ENCODE measurements at places on chromosomes 12 and 14.

DNA sequence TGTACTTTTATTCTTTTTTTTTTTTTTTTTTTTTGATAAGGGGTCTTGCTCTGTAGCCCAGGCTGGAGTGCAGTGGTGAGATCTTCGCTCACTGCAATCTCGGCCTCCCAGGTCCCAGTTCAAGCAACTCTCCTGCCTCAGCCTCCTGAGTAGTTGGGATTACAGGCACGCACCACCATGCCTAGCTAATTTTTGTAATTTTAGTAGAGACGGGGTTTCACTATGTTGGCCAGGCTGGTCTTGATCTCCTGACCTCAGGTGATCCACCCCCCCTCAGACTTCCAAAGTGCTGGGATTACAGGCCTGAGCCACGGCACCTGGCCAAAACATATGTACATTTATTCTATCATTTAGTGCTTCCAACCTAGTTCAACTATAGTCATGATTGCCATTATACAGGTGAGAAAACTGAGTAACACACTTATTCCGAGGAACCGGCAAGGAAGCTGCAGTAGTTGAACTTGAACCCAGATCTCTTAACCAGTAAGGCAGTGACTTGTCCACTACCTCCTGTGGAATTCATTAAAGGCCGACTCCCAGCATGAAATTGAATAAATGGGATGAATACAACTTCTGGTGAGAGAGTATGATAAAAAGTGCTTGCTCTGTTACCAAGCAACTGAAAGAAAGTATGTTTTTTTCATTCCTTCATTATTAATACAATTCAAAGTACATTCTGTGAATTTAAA, 755 bp upstream of the ATF7IP start:
- no peak for DNase-seq

DNA sequence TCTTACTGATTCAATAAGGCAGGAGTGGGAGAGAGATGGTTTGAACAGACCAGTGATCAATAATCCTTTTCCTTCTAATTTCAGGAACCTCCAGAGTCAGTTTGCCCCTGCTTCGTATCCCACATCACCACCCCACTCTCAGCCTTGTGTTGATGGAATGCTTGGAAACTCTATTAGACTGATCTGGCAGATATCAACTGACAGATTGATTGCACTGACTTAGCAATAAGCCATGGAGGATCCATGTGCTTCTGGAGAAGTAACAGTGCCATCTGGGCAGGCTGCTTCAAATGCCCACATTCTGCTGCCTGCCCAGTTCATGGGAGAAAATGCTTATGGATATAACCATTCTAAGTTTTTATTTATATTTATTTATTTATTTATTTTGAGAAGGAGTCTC, 218.0 kb downstream of the SLC2A13 start:
- no peak for DNase-seq

GRCh38 chr12:2681450-2682205, 113.1 kb upstream of the FKBP4 start:
- DNase-seq, result no peak

- no peak for DNase-seq
Observed at GRCh38 chr14:35088514-35088913, 33.3 kb downstream of the PPP2R3C start.

DNA sequence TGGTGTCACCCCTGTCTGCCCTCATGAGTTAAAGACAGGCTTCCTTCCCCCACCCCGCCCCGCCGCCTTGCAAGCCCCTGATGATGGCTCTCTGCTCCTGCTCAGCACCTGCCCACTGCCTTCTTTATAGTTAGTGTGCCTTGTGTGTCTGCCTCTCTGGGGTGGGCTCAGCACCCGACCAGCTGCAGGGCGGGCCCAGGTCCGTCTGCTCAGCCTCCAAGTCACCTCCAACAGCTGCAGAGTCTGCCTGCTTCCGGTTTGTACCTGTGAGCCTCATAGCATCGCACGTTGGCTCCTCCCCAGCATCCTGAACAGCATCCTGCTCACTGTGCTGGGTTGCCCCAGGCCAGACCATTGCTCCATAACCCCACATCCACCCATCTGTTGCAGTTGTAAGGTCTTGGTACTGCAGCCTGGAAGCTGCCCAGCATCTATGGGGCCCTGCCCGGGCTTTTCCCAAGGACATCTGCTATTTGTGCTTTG, 3.5 kb downstream of the TGFB3 start:
- no peak for DNase-seq

GRCh38 chr14:88386256-88386794, 868 bp downstream of the SPATA7 start:
- DNase-seq, result peak; percentile 30

DNA sequence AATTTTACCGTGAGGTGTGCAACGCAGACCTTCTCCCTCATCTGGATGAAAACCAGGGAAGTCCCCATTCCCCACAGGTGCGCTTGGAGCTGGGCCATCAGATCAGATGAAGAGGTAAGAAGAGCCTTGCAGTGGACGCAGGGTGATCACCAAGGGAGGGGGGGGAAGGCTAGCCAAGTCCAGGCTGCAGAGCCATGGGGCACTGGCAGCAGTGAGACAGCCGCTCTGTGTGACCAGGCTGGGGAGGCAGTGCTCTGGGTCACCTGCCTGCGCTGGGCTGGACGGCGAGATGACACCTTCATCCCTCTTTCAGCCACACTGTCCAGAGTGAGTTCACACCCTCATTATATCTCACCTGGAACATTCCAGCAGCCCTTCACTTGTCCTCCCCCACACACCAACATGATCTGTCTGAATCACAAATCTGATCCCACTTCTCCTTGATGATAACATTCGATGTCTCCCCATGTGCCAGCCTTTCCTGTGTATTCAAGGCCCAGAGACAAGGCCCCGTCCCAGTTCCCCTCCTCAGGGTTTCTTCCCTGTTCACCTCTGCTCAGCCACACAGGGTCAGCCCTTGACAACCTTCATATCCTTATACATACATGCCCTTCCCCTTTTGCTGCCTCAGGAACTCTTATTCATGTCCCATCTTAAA, 65.9 kb upstream of the VASH1 start:
- no peak for DNase-seq
